ENCODE measurements at places on chromosomes 2 and 18.

DNA sequence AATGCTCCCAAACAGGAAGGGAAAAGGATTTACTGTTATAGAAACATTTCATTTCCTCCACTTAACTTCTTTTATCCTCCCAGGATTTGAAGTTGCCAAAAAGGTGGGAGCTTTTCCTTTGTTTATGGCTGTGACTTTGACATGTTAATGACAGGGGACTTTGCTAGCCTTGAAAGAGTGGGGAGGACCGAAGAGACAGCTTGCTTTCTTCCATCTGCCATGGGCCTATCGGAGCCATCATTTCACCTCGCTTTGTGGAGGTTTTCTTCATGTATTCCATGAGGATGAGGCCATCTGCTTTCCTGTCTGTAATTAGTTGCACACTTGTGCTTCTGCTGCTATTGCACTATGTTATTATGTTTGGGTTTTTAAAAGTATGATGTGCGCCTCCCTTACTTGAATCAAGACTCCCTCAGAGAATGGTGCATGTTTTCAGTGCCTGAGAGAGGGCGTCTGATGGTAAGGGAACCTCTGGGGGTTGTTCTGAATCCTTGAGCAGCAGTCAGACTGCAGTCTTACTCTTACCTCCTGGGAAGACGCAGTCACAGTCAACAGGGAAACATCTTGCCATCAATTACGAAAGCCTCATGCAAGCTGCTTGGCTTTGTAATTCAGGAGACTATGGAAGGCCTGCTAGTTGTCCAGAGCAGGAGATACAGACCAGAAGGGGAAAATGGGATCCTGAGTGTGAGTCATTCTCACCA is 173.3 kb upstream of the MGAT5 start:
- no peak for DNase-seq

GRCh38 chr2:235366807-235367206 is 127.0 kb upstream of the AGAP1 start:
- no peak for DNase-seq

DNA sequence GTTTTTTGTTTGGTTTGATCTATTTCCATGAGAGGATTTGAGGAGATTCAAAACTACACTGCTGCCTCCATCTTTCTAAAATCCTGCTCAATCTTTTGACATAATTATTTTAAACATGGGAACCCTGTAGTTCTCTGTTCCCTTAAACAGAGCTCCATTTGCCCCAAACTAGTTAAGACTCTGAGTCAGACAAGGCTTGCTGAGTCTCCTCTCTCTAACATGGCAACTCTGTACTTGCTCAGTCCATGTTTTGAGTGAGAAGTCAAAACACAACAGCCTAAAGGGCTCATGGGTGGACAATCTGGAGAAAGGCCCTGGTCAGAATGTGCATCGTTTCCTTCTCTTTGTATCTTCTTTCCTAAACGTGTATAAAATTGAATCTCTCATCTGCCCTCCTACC is 7.1 kb upstream of the STAMBP start:
- DNase-seq = no peak

DNA sequence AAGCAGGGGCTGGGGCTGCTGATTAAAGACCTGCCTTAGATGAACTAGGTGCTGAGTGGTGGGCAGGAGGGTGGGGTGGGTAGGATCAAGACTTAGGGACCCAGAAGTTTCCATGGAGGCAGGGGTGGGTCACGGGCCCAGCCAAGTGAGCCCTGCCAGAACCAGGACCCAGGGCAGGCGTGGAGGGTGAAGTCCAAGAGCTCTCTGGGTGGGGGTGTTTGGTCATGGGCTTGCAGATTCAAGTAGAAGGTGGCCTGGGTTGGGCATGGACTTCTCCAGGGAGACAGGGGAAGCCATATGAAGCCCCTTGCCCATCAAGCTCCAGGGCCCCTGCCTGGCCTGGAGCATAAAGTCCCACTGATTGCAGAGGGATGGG is 168.8 kb downstream of the SMAD7 start:
- no peak for DNase-seq

DNA sequence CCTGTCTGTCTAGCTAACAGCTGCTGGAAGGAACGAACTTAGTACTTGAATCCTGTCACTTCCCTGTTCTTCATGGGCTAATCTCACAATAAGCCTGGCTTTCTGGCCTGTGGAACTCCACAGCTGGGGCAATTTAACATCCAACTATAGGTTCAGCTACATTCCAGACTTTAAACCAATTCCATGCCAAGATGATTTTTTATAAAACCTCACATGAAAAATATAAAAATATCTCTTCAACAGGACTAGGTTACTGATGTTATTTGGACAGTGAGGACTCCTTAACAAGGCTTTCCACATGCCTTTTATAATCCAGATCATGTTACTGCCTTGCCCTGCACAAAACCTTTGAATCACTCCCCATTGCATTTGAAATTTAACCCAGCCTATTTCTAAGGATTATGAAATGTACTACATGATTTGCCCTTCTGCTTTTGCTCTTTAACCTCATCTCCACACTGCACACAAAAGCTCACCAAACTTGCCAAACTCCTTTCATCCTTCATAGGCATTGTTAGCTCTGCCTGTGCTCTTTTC is 863.2 kb upstream of the CHAC2 start:
- no peak for DNase-seq

- peak; percentile 47 for DNase-seq
Observed at GRCh38 chr2:30072250-30072842, 74.5 kb upstream of the YPEL5 start.

- DNase-seq = no peak
Observed at GRCh38 chr2:122251566-122251965, 496.1 kb downstream of the TSN start.

DNA sequence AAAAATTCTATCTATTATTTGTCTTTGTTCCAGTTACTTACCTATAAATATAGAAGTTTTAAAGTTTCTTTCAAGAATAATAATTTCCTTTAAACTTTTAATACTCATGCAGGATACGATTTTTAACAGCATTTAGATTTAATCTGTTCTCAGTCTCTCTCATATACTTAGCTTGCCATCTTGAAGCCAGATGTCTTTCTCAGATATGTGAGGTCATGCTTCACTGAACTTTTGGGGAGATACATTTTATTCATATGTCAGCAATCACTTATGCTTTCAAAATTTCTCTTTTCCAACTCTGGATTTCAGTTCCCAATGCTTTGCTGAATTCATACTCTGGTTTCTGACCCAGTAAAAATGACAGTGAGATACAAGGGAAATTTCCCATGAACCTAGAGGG is 66.5 kb upstream of the CCDC178 start:
- no peak for DNase-seq

DNA sequence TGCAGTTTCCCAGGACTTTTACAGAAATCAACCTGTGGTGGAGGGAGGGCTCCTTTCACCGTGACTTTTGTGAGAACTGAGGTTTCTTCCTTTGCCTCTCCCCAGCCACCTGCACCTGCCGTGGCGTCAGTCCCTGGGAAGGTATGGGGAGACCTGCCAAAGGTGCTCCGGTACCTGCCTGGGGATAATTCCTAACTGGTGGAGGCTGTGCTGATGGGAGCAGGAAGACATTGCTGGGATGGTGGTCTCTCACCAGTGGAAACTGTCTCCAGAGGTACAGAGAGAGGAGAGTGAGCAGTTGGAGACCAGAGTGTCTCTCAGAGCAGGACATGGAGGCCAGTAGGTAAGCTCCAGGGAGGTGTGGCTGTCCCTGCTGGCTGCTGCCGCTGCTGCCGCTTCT is 52.6 kb downstream of the CIB4 start:
- DNase-seq = no peak

GRCh38 chr2:223779877-223780276 is 57.5 kb downstream of the AP1S3 start:
- peak; percentile 58 for DNase-seq

GRCh38 chr2:128305555-128306080 is 13.1 kb downstream of the HS6ST1 start:
- no peak for DNase-seq

DNA sequence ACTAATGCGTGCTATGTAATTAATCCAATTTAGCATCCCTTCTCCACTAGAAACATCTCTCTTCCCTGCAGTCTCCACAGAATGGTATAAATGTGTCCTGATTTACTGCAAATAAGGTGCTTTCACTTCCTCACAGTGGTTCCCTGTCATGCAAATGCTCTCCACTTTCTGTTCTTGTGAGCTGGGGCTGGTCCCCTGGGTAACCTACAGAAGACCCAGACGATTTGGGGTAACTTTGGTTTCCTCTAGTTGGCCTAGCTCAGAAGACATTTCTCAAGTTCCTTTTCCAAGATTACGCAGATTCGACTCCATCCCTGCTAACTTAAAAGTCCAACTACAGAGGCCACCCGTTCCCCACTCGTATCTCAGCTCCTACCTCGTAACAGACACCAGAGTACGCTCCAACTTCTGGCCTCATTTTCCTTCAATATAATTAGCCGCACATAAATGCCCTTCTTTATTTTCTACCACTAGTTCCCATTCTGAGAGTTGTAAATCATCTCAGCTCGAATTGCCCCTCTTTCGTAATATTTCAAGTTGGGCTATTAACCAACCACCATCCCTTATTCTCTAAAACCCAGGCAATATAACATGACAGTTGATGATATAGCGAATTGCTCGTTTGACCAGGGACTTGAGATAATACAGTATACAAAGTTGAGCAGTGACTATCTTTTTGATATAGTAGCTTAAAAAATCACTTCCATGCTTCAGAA is 28.8 kb upstream of the NEDD4L start:
- no peak for DNase-seq

DNA sequence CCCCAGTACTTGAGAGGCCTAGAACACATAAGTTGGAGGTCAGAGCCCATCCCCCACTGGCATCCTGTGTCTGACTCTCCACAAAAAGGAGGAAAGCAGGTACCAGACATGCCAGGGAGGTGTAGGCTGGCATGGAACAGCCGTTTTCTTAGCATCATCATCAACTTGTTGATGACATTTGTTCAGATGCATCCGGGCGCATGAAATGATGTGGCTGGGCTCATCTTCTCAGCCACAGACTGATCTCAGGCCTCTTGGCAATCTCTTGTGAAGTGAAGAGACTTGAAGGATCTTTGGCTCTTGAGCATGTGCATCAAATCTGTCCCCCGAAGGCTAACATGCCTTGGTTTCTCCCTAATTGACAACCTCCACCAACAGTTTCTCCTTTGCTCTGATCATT is 243.3 kb downstream of the TSN start:
- DNase-seq = no peak

- DNase-seq = no peak
Observed at GRCh38 chr2:217660423-217660822, 342.4 kb downstream of the TNS1 start.
